ENCODE measurements at places on chromosomes 11 and 22.

- H3K4me1 ChIP-seq = no peaks in the 10 kb centered on the region
- no peak overlapping the region for H3K27ac ChIP-seq
- H3K27me3 ChIP-seq = no peaks in the 10 kb centered on the region
- H3K4me3 ChIP-seq = no peak overlapping the region
- DNase-seq = peak; percentile 20
Measured at GRCh38 chr11:81658722-81659121, 1074.9 kb downstream of the FAM181B start.

GRCh38 chr22:41976070-41976901 is 7.0 kb downstream of the SEPTIN3 start:
- no peak overlapping the region for H3K27ac ChIP-seq
- 0 out of 2 replicates have a peak, but pooled peaks cover 5% of the 10 kb centered on the region for H3K4me1 ChIP-seq
- no peaks in the 10 kb centered on the region for H3K36me3 ChIP-seq
- peaks cover 4% of the 10 kb centered on the region for H3K27me3 ChIP-seq

GRCh38 chr22:20499769-20500168 is 4.2 kb upstream of the KLHL22 start:
- no peaks in the 10 kb centered on the region for H3K27me3 ChIP-seq
- peaks cover 19% of the 10 kb centered on the region for H3K4me1 ChIP-seq
- H3K27ac ChIP-seq = no peak overlapping the region
- H3K4me3 ChIP-seq = no peak overlapping the region
- no peak for DNase-seq

DNA sequence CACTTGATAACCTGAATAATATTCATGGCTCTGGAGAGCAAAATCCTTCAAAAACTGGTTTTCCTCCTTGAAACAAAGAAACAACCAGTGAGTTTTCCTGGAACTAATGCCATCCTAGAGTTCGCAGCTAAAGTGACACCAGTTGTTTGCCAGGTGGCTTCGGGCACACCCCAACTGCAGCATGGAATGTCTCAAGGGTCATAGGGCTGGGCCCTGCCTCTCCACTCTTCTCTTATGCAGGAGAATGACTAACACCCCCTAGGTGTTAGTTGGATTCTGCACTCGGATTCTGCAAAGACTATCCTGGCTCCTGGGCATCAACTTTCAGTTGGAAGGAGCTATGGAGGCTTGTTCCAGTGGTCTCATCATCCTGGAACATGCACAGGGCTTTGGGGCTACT is 98.8 kb downstream of the KIRREL3 start:
- H3K36me3 ChIP-seq = no peaks in the 10 kb centered on the region
- no peaks in the 10 kb centered on the region for H3K4me1 ChIP-seq
- H3K27me3 ChIP-seq = no peaks in the 10 kb centered on the region

- no peak overlapping the region for H3K4me3 ChIP-seq
- H3K27me3 ChIP-seq = no peaks in the 10 kb centered on the region
- H3K27ac ChIP-seq = no peak overlapping the region
Measured at GRCh38 chr11:14081581-14082231, 119.2 kb downstream of the SPON1 start.

GRCh38 chr11:68229601-68230000 is 16.5 kb upstream of the KMT5B start:
- H3K27ac ChIP-seq = no peak overlapping the region
- DNase-seq = no peak
- peaks cover 5% of the 10 kb centered on the region for H3K4me1 ChIP-seq
- no peak overlapping the region for H3K4me3 ChIP-seq
- no peaks in the 10 kb centered on the region for H3K36me3 ChIP-seq
